Urinary bladder (tissue), 4 donors: ENCODE measurements at places on chromosomes 6 and 20. TPM values are rescaled to one million over a fixed set of nuclear protein-coding genes. Genes with fewer than 3 reads are reported as not detected.

PHACTR3 gene
- polyA plus RNA-seq, result 0.62 TPM

DNA sequence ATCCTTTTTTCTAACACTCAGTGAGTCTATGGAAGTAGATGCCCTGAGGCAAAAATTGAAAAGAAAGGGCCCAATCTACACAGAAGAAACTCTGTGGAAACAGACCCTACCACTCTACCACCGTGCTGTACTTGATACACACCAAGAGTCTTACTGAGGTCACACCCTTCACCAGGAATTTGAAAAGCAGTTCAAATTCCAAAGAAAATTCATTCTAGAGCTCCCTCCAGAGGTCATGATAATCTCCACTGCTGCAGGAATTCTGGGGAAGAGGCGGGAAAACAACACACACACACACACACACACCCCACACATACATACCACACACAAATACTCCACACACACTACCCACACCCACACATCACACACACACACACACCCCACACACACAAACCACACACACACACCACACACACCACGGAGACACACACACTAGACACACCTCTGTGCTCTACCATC lies 336.8 kb downstream of the HDGFL1 start:
- no peak for DNase-seq

- no peak for DNase-seq
These were observed 2.6 kb downstream of the BACH2 start for GRCh38 chr6:90294008-90294511.

GRCh38 chr6:53302678-53303360 lies 45.9 kb downstream of the ELOVL5 start:
- DNase-seq, result no peak

GRCh38 chr20:11178946-11179654 lies 505.3 kb upstream of the JAG1 start:
- no peak for DNase-seq

FAM209B gene
- polyA plus RNA-seq, result 0.28 TPM

GRCh38 chr6:73774311-73774774 lies 78.3 kb downstream of the CD109 start:
- no peak for DNase-seq

PAK1IP1 gene
- 11.7 TPM for polyA plus RNA-seq

DBNDD2 gene
- 194 TPM for polyA plus RNA-seq

DNA sequence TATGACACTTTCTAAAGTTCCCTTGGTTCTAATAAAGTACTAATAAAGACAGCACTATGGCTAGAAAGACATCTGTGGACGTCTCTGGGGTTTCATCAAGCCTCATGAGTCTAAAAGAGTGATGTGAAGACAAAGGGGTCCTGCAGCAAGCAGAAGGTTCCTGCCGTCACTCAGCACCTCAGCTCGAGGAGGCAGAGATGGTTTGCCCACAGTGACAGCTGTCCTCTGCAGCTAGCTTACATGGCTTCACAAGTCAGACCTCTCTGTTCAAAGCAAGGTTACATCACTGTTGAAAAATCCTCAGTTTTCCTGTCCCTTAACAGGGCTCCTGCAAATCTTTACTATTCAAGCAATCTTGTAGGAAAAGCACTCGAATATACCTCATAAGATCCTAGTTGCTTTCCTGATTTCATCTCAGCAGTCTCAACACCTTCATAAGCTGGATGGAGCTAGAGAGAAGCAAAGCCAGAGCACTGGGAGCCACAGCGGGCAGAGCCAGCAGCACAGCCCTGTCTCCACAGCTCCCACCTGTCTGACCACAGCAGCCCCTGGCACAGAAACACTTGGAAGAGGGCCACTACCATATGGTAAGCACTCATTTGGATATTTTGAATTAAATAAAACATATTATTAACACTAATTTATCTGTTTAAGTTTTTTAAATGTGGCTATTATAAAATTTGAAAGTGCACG lies 202.3 kb downstream of the GMDS start:
- no peak for DNase-seq

DNA sequence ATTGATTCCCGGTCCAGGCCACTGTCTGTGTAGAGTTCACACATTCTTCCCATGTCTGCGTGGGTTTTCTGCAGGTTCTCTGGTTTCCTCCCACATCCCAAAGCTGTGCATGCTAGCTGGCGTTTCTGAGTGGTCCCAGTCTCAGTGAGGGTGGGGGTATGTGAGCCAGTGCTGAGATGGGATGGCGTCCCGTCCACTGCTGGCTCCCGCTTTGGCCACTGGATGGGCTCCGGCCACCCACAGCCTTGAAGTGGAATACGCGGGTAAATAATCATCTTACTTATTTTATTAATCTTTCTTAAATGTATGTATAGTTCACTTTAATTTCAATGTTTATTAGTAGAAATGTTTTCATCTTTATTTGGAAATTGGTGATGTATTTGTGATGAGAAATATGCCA lies 343.5 kb upstream of the MANEA start:
- DNase-seq, result no peak

- no peak for DNase-seq
These were observed 99.5 kb downstream of the POPDC3 start for GRCh38 chr6:105080279-105080678.

DNA sequence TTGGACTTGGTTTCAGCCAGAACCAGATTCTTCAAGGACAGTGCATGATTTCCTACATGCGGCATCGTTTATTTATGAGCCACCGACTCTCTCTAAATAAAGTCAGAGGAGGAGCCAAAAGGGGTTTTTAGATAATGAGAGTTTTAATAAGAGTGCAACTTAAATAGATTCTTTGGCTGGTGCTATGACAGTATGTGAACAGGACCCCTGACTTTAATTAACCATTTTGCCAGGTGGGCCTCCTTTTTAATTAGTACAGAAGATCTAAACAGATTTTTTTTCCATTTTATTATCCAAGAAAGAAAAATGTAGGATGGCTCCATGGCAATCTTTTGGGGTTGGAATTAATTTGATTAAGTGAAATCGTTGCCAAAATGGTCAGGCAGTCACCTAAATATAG lies 74.8 kb upstream of the INSM1 start:
- DNase-seq, result no peak

DNA sequence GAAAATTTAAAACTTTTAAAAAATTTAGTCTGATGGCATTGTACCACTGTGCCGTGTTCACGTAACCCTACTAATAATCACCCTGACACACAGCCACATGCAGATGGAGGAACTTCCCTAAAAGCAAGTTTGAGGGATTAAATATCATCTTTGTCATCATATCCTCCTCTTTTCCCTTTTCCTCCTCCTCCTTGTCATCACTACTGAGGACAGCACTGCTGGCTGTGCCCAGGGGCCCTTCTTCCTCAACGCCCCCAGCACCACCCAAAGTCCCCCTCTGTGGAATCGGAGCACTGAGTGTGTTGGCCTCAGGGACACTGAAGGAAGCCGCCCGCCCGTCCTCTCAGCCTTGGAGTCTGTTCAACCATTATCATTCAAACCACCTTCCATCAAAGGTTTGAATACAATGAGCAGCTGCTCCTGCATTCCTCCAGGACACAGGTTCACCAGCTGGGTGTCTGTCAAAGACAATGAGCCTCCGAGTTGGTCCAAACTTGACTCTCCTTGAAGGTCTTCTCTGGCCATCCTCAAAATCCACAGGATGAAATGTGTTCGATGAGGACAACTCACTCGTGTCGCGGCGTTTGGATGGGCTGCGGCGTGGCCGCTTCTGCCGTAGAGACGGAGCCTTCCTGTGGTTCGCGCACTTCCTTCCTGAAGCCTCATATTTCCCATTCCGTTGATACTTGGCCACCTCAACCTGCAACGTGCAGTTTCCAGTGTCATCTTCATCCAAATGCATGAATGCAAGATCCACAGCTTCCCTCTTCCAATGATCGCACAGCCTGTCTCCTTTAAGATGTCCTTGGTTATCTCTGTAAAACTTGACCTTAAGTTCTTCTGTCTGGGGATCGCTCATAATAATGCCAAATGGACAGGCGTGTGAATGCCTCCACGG lies 23.3 kb downstream of the NQO2 start:
- DNase-seq, result no peak

DNA sequence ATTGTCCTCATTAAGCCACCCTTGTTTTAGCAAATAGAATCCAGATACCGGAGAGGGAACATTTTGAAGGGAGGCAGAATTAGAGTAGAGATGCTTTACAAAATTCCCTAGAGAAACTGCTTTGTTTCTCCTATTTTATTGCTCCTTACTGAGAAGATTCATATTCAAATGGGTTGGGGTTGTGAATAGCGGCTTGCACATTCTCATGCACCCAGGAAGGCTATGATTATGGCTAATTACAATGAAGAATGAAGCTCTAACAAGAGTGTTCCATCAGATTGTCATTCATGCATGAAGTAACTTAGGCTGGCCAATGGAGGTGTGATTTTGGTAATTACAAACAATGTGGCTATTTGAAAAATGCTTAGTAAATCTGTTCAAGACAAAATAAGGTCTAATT lies 129.6 kb downstream of the PACRG start:
- DNase-seq, result no peak

POM121L2 gene
- polyA plus RNA-seq, result 0.03 TPM

ZNF334 gene
- 2.6 TPM for polyA plus RNA-seq

ADGRG6 gene
- 6.6 TPM for polyA plus RNA-seq

GRCh38 chr6:112592159-112592558 lies 245.0 kb downstream of the RFPL4B start:
- DNase-seq, result no peak

- DNase-seq, result no peak
These were observed 300.8 kb downstream of the PHF3 start for GRCh38 chr6:63936399-63936798.

HLA-DMB gene
- polyA plus RNA-seq, result 16.4 TPM

IPCEF1 gene
- 1.1 TPM for polyA plus RNA-seq

- DNase-seq, result no peak
These were observed 51.6 kb upstream of the FAM184A start for GRCh38 chr6:119129968-119130484.

- DNase-seq, result no peak
These were observed 37.5 kb upstream of the NOX3 start for GRCh38 chr6:155493026-155493693.

DNA sequence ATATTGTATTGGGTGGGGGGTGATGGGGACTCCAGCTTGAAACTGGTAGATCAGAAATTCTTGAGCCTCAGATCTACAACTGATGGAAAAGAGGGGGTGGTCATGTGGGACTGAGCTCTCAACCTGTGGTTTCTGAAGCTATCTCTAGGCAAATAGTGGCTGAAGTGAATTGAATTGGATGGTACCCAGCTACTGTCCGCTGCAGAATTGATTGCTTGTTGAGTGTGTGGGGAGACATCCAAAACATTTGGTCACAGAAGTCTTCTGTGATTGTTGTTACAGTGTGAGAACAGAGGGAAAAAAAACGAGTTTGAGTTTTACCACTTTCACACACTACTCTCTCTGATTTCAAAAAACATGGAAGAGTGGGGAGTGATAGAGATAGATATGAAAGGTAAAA lies 14.8 kb downstream of the CDS2 start:
- no peak for DNase-seq

CSNK2B gene
- polyA plus RNA-seq, result 151 TPM

CLPSL2 gene
- polyA plus RNA-seq, result not detected

CDSN gene
- not detected for polyA plus RNA-seq

DNA sequence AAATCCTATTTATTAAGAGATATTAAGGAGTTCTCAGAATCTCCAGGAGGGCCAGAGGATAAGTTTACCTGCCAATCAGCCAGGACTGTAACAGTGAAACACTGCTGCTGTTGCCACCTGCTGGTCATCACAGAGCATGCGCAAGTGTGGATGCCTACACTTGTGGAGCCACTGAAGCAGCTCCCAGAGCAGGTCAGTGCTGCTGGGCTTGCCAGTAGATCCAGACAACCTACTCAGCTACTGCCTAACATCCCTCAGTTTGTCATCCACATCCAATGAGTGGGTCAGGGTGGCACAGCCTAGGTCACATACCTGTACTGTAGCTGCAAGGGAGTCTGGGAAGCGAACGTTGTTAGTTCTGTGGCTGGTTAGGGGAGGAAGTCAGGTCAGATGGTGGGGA lies 18.3 kb upstream of the NHSL1 start:
- no peak for DNase-seq

JPH2 gene
- polyA plus RNA-seq, result 83.5 TPM

DNA sequence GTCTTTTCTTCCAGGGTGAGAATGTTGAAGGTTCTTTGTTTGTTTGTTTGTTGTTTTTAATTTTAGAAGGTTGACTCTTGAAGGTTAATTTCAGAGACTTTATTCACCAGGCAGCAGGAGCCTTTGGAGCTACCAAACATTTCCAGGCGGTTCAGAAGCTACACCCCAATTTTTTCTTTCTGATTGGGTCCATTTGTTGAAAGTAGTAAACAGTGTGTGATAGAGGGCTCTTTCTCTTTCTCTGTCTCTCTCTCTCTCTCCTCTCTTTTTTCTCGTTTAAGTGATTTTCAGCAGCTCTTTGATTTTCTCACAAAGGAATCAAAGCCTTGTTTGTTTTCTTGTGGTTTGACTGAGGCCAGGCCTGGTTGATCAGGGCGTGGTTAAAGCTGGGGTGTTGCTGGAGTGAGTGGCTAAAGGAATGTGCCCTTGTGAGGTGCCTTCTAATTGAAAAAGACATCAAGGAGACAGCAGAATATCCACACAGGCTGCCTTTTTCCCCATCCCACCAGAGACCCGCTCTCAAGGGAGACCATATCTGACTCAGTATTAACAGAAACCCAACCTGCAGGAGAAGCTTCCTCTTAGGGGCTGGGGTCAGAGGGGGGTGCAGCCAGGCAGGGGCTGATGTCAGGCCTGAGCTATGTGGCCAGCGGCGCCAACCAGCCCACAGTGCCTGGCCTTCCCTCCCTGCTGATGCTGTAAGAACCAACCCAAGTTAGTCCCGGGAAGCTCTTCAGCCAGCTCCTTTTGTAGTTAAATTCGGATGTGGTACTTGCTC lies 40.4 kb upstream of the NAA20 start:
- DNase-seq, result no peak

STMN3 gene
- polyA plus RNA-seq, result 44.7 TPM

GRCh38 chr6:149919834-149920225 lies 3.1 kb downstream of the RAET1G start:
- DNase-seq, result no peak

DNA sequence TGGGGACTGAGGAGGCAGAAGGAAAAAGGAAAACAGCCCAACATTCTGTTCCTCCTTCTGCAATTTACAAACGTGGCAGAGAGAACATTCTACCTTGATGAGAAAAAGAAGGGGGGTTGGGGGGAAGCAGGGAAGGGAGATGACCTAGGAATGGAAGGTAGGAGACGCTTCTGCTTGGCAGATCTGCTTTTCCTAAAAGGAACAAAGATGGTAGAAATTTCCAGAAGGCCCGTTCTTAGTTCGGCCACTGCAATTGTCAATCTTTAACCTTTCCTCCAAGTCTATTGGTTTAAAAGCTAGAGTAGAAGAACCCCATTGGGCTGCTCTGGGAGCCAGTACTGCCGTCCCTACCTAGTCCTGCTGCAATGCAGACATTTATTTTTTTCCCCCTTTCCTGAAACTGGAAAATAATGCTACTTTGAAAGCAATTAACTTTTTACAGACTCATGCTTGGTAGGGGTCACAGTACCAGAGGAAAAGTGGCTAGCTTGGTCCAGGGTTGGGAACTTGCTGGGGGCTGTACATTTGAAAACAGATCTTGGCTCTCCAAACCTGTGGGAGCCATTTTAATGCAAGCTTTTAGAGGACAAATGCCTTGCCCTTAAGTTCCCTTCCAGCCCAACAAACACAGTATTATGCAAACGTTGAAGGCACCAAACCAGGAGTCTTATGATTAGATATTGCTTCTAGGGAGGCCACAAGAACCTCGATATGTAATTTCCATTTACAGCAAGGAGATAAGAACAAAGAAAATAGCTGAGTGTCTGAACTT lies 2.6 kb downstream of the ZMYND8 start:
- no peak for DNase-seq
